Stimulated activated CD4-positive, alpha-beta T cell treated with anti-CD3 and anti-CD28 coated beads, Interleukin-12 subunit alpha, Interleukin-12 subunit beta, amount 100 ng/mL, for 24 hours (primary cell): ENCODE measurements at places on chromosomes 2 and 18.

GRCh38 chr2:229071292-229071976, 199.7 kb downstream of the PID1 start:
- DNase-seq = no peak

GRCh38 chr2:106851881-106852501, 34.0 kb downstream of the ST6GAL2 start:
- DNase-seq = no peak

DNA sequence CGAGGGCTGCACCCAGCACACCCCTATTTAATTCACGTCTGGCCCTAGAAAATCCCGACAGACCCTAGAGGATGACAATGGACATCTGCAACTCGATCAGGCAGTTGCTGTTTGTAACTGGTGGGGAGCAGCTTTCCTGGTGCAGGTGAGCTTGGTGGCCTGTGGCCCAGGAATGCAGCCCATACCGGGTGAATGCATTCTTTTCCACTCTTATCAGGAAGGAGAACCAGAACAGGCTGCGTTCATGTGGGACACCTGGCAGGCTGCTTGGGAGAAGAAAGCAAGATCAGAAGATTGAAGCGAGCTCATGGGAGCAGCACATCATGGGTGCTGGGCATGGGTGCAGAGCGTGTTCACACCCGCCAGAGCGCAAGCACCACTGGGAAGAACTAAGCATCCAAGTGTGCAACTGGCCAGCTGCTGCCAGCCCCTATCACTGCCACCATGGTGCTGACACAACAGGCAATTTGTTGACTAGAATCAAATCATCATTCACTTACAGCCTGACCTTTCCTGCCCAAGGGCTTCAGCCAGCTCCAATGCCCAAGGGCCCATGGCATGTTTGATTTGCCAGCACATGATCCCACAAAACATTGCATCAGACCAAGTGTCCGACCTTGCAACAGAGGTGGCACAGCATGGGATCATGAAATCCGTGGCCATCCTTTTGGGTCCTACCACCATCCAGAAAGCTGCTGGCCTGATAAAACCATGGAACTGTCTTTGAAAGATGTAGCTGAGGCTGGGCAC, 241.7 kb upstream of the ID2 start:
- no peak for DNase-seq

GRCh38 chr2:86048888-86049287, 56.8 kb downstream of the POLR1A start:
- DNase-seq = no peak

- DNase-seq = no peak
Observed at GRCh38 chr18:49342690-49343089, 117.8 kb downstream of the DYM start.

GRCh38 chr2:44310287-44310686, 35.0 kb downstream of the SLC3A1 start:
- DNase-seq = no peak

DNA sequence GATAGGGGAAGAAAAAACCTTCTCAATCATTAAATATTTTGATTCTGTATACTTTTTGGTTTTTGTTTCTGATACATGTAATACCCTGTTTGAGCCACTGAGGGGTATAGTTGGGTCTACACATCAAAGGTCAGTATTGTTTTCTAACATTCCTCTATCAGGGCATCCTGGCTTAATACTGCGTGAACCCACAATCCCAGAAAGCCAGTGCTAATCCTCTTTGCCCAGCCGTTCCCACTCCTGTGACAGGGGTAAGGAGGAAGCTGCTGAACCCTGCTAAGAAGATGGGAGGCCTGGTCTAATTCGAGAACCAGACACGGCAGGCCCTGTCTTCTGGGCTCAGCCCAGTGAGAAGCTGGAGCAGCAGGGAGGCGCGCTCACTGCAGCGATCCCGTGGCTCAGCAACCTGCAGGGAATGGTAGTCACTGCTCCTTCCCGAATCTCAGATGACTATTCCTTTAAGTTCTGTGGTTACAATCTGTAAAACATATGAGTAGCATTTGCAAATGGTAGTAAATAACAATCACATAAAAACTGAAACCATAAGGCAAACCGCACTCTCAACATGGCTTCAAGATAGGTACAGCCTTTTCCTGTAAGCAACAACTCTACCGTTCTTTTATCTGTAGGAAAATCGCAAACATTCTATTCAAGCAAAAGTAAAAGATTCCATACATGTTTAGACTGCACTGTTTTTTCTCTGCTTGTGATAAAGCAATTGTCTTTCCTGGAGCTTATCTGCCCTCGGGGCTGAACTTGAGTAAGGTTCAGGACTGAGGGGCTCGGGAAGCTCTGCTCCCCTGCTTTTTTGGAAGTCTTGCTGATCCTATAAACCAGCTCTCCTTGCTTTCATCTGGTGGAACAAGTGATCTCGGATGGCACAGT, 87.0 kb downstream of the EPB41L3 start:
- DNase-seq = no peak

DNA sequence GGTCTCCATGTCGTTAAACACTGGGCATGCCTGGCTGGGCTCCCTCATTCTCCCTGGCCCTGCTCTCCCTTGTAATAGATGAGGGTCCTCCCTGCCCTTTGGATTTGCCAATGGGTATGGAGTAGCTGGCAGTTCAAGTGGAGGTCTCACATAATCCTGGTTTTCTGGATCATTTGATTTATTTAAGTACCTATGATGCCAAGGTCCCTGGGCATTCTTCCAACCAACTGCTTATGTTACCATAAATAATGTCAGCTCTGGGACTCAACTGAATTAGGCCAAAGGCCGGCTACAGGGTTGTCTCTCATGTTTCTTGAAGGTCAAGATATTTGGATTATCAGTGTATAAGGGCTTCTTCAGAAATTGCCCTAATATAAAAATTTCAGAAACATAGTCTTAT, 104.9 kb upstream of the LYPD6 start:
- no peak for DNase-seq

- DNase-seq = no peak
Observed at GRCh38 chr2:226183033-226183432, 616.6 kb downstream of the IRS1 start.

DNA sequence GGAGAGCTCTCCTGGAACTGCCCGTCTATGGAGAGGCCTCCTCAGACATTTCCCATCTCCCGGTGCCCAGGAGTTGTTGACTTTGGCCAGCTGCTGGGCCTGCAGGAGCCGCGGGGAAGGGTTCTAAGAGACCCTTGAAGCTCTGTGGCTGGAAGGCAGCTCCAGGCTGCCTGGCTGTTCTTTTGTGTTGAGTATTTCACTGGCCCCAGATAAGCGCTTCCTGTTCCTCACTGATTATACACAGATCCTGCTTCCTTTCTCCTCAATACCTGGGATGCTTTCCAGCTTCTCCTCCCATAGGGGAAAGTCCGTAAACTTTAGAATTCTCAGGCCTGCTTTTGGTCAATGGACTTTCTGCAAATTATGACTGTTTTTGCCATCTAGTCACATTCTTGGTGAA, 57.8 kb downstream of the TGOLN2 start:
- no peak for DNase-seq

GRCh38 chr2:101696272-101697123, 1.0 kb upstream of the MAP4K4 start:
- no peak for DNase-seq

- no peak for DNase-seq
Observed at GRCh38 chr2:101718993-101719571, 21.6 kb downstream of the MAP4K4 start.

- no peak for DNase-seq
Observed at GRCh38 chr18:43830947-43831346, 553.7 kb upstream of the SYT4 start.

GRCh38 chr2:239762106-239762505, 263.0 kb downstream of the NDUFA10 start:
- no peak for DNase-seq

DNA sequence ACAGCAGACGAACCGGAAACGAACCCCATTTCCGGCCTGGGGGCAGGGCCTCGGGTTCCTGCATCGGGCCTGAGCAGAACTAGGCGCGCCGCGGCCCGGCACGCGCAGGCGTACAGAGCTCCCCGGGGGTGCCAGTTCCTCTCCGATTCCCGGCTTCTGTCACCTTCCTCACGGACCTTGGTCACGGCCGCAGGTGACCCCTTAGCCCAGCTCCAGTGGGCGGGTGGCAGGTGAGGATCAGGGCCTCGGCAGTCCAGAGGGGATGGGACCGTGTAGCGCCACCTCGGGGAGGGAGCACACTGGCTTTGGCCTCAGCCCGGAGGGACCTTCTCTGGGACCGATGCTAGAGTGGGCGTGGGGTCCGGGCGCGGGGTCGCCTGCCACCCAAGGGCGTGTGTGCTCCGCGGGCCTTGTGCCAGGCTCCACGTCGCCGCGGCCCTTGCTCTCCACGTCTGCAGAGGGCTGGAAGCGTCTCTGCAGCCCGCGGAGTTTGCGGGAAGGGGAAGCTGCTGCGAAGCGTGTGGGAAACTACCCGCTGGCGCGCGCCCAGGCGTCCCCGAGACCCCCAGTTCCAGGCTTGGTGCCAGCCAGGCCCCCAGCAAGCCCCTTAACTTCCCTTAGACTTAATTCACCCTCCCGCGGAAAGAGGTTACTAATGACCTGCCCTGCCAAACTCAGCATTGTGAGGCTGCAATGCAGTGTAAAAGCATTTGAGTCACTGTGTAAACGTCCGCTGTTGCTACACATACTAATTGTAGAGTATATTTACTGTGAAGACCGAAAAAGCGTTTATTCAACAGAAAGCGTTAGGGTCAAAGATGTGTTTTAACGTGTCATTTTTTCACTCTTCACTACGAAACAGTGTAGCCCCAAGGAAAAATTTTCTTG, at the start of gene TRAPPC12:
TRAPPC12 (plus strand) TSS at position 48 of the 888 bp plus-strand sequence. CDS start 7,930 bp downstream, outside the sequence.
- peak; percentile 91 for DNase-seq

- DNase-seq = peak; percentile 9
Observed at GRCh38 chr2:112541315-112542122, 746 bp upstream of the POLR1B start.

DNA sequence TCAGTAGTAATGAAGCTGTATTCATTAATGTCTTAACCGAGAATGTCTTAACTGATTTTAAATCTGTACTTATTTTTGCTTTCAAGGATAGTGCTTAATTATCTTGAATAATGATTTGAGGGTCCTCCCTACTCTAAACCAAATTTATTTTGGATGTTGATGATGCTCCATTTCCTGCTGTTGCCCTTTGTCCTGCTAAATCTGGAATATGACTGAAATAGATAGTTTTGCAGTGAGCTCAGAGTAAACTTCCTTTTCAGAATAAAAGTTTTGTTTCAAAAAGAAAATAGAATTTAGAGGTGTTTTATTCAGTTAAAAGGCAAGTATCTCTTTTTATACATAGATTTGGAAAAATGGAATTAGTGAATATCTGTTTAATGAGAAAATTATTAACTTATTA, 8.1 kb downstream of the NBEAL1 start:
- no peak for DNase-seq

DNA sequence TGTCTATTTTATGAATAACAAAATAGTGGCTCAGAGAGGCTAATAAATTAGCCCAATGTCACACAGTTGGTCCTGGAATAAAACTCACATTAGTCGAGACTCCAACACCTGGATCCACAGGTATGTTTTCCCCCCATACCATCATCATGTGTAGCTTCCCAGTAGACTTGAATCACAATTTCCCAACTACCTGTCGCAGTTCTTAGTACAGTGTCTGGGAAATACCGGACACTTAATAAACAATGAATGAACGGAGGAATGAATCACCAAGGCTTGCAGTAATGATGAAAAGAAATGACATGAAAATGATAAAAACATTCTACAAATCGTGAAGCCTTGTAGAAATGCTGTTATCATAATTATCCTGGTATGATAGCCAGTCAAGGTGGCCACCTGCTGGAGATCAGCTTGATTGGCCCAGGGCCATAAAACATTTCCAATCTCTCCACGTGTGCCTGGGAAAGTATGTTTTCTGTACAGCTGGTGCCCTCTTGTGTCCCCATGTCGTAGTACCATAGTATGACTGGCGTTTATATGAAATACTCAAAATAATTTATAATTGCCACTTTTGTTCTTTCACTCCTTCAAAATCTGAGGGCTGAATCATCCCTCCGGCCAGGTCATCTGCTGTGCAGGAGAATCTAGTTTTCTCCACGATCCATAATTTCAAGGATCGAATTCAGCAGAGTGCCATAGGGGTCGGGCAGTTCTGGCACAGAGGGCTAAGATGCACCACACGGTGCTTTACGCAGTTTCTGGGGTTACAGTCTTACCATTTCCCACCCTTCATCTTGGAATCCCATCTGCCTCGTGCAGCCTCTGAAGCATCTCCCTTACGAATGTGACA, 95.4 kb downstream of the LAMA1 start:
- no peak for DNase-seq

DNA sequence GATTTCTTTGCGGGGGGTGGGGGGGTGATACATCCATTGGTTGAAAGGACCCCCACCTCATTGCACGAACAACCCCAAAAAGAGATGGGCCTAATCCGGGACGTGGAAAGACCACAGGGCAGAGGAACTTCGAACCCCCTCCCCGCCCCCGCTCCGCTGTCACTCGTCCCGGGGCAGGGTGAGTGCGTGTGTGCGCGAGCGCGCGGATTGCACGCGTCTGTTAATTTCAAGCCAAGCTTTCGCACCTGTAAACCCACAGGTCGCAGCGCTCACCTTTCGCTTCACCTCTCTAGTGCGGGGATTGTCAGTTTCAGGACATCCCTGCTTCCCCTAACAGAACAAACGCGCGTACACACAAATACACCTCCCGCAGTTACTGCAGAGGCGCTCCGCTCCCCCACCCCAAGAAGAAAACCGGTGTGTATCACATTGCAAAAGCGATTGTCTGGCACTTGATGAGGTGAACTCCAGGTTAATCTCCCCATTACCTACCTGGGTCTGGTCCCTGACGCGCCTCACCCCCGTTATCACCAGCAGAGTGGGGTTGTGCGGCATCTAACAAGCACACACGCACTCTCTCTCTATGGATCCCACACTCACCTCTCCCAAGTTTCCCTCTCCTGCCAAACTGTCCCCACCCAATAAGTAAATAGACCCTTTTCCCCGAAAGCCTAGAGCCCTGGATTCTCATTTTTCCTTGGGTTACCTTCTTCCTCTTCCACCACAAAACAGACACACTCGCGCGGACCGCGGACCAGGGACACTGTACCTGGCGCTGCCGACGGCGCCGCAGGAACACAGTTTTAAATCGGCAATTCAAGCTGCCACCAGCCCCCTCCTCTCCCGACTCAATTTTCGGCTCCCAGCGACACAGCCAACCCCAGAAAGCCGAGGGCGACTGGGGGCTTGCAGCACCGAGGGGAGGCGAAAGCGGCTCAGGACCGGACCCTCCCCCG, 1.0 kb downstream of the CYP26B1 start:
- DNase-seq = no peak

- DNase-seq = no peak
Observed at GRCh38 chr2:224670203-224670602, 46.0 kb downstream of the CCDC195 start.

- no peak for DNase-seq
Observed at GRCh38 chr2:149164296-149164695, 125.8 kb downstream of the LYPD6B start.

GRCh38 chr18:61019338-61020301, 313.6 kb upstream of the CDH20 start:
- no peak for DNase-seq

DNA sequence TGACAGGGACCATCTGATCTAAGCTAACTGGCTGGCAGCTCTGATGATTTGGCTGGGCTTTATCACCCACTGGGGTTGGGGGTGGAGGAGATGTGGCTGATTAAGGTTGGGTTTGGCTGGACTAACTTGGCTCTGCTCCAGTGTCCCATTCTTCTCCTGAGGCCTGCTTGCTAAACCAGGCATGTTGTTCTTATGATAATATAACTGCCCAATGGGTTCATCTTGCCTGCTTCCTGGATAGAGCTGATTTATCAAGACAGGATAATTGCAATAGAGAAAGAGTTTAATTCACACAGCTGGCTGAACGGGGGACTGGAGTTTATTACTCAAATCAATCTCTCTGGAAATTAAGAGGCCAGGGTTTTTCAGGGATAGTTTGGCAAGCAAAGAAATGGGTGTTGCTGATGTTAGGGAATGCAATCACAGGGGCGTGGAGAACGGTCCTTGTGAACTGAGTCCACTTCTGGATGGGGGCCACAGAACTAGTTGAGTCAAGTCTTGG, 150.4 kb downstream of the PTH2R start:
- no peak for DNase-seq
